Urothelium cell line (cell line): ENCODE measurements at places on chromosomes 3 and 15.
A peak's percentile ranks its signal among the peaks of the same experiment; 100 is the strongest.

DNA sequence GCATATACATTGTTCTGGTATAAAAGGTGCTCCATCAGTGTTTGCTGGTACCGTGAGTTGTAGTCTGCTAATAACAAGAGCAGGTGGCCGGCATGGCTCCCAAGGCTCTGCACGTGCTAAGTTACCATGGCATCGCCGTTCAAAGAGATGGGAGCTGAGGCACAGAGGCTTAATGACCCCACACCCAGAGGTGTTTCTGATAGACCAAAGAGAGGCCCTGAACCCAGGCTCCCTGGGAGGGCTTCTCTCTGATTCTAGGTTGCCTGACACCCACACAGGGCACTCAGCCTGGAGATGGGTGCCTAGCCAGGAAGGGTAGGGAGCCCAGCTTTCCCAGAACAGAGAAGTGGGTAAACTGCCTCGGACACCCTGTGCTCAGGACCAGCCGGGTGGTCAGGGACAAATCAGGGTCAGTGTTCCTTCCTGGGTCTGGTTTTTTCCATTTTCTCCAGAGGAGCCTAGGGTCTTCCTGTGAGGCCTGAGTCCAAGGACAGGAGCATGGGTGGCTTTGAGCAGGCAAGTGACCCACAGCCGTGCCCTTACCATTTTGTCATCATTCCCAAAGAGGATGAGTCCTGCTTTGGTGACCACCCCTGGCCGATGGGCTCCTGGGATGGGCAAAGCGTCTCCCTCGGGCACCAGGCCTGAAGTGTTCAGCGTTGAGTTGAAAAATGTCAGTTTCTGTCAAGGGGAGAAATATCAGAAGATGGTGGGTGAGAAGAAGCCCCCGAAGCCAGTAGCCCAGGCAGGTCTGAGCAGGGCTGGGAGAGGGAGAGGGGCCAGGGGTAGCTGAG, 27.3 kb downstream of the ALDH1L1 start:
- no peak for DNase-seq

DNA sequence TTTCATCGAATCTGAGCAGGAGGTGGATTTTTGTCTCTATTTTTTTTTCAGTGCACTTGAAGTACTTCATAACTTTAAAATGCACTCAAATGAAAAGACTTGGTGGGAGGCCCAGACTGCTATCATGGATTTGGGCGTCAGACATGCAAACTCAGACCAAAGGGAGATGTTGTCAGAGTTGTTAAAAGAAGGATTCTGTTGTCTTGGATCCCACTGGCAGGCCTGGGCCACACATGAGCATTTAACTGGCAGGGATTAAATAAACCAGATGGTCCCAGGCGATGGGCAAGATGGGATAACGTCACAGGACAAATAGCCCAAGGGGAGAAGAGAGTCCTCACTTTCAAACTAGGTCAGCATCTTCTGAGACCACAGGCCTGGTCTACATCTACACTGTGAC, 15.4 kb downstream of the RTP1 start:
- no peak for DNase-seq

- DNase-seq = peak; percentile 70
Observed at GRCh38 chr3:45010811-45011333, 15.2 kb upstream of the CLEC3B start.

GRCh38 chr15:100245855-100246254, 95.9 kb downstream of the ADAMTS17 start:
- DNase-seq = no peak

DNA sequence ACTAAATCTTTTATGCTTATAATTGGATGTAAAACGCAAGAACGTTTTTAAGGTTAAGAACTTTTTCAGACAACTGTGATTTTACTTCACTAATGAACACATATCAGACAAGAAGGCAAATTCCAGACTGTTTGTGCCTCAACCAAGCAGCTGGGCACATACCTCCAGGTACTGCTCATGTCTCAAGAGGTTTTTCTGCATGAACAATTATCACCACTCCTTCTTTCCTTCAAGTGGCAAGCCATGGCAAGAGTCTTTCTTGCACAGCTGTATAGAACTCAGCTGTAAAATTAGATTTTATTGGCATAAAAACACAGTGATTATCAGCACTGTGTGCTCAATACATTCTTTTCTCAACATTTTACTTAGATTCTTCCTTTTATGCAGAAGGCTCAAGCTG, 64.3 kb downstream of the FNDC3B start:
- DNase-seq = no peak
